ENCODE measurements at places on chromosomes 2 and 18. TPM values are rescaled to one million over a fixed set of nuclear protein-coding genes. Genes with fewer than 3 reads are reported as not detected.

CHRND gene
- polyA plus RNA-seq: not detected

ANKRD23 gene
- polyA plus RNA-seq: 3.1 TPM

CTLA4 gene
- not detected for polyA plus RNA-seq

NT5C1B gene
- polyA plus RNA-seq: not detected

TEX44 gene
- polyA plus RNA-seq: not detected

DNMT3A gene
- 5.5 TPM for polyA plus RNA-seq

CNDP1 gene
- not detected for polyA plus RNA-seq

SLC38A11 gene
- polyA plus RNA-seq: not detected

Measured in SK-N-SH (cell line).